ENCODE measurements at places on chromosomes 12 and 14. TPM values are rescaled to one million over a fixed set of nuclear protein-coding genes. Genes with fewer than 3 reads are reported as not detected.

- DNase-seq = no peak
These were observed 359.0 kb downstream of the BTG1 start for GRCh38 chr12:91786499-91787272.

The RAD9B gene
- total RNA-seq = 1.1 TPM

GRCh38 chr12:28883406-28883997 lies 265.6 kb upstream of the FAR2 start:
- DNase-seq = no peak

The COQ6 gene
- 17.0 TPM for total RNA-seq

- no peak for DNase-seq
These were observed 264.2 kb upstream of the AMIGO2 start for GRCh38 chr12:47343684-47344567.

DNA sequence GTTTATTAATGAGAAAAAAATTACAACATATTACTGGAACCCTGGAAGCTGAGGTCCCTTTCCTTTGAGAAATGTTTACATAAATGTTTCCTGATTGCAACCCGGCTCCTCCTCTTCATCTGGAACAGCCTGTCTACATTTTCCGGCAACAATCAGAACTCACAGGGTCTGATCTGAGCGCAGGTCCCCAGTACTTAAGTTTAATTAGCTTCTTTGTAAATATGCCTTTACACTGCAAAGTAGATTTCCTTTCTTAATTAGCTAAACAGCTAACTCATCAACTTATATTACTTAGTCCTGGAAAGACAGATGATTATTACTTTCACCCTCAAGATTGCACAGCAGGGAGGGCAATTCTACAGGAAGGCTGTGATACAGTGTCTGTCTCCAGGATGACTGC lies 213.0 kb downstream of the MON2 start:
- DNase-seq = no peak

The TGM1 gene
- total RNA-seq = 5.9 TPM
